ENCODE measurements at places on chromosomes 16 and 17.

DNA sequence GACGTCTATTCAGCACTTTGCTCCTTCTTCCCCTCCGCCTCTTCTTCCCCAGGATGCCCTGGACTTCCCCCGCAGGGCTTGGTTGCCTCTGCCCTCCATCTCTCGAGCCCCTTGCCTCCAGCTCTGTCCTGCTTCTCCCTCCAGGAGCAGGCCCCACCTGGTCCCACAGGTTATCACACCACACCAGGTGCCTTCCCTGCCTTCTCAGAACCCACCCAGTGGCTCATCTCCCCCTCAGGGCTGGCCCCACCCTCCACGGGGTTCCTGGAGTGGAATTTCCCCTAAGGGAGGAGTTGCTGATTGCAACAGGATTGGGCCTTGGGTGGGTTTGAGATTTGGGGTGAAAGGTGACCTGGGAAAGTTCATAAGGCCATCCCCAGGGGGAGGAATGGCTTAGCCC, 49.0 kb upstream of the TAC4 start:
- no peak for DNase-seq

DNA sequence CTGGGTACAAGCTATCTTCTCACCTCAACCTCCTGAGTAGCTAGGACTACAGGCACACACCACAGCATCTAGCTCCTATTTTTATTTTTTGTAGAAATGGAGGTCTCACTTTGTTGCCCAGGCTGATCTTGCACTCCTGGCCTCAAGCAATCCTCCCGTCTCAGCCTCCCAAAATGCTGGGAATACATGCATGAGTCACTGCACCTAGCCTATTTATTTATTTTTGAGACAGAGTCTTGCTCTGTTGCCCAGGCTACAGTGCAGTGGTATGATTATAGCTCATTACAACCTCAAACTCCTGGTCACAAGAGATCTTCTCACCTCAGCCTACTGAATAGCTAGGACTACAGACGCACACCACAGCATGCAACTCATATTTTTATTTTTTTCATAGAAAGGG, 40.1 kb upstream of the RGS9 start:
- no peak for DNase-seq

GRCh38 chr17:27920569-27920968, 27.4 kb upstream of the LYRM9 start:
- no peak for DNase-seq

- no peak for DNase-seq
These were observed 9.3 kb downstream of the HEXIM2 start for GRCh38 chr17:45170931-45171337.

GRCh38 chr16:84339311-84339710, 29.0 kb upstream of the ATP2C2 start:
- no peak for DNase-seq

DNA sequence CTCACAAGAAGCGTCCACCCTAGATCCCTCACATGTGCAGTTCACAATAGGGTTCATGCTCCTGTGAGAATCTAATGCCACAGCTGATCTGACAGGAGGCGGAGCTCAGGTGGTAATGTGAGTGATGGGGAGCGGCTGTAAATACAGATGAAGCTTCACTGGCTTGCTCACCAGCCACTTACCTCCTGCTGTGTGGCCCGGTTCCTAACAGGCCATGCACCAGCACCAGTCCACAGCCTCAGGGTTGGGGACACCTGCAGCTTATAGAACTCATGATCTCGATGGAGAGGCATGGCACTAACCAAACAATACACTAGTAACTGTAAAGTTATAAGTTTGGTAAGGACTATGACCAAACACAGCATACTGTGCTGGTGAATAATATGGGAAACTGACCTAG, 368.0 kb upstream of the CDH5 start:
- DNase-seq, result no peak

- no peak for DNase-seq
These were observed 1.4 kb downstream of the CENPN start for GRCh38 chr16:81008505-81008789.

DNA sequence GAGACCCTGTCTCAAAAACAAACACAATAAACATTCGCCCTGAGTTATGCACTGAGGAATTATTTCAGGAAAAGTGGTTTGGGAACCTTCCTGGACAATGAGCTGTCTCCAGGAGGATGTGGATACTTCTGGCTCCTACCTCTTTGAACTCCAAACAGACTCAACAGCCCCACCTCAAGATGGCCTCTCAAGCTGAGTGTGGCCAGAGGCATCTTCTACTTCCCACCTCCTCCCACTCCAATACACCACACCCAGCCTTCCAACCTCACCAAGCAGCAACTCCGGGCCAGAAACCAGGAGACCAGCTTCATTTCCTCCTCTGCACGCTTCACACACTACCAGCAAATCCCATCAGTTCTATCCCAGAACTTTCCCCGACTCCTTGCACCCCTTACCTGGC, 11.6 kb downstream of the HBQ1 start:
- no peak for DNase-seq

GRCh38 chr16:75862098-75862386, 135.8 kb upstream of the CPHXL start:
- DNase-seq, result no peak

DNA sequence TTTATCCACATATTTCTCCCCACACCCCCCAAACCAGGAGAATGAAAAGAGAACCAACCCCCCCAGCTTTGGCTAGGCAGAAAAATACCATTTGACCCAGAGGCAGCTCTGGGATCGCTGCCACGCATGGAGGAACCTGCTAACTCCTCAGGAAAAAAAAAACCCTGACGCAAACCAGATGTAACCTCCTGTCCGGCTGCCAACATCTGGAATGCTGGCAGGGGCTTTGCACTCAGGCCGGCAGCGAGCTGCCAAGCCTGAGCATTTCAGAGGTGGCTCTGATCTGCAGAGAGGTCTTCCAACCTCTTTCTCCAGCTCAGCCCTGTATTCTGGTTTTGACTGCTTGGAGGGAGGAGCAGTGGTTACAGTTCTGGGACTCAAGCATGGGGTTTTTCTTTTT, 8.2 kb downstream of the IGFBP4 start:
- no peak for DNase-seq

- no peak for DNase-seq
These were observed 573.9 kb downstream of the KCNJ18 start for GRCh38 chr17:22266231-22266630.

GRCh38 chr16:58265480-58266052, 29.3 kb downstream of the PRSS54 start:
- DNase-seq, result no peak

DNA sequence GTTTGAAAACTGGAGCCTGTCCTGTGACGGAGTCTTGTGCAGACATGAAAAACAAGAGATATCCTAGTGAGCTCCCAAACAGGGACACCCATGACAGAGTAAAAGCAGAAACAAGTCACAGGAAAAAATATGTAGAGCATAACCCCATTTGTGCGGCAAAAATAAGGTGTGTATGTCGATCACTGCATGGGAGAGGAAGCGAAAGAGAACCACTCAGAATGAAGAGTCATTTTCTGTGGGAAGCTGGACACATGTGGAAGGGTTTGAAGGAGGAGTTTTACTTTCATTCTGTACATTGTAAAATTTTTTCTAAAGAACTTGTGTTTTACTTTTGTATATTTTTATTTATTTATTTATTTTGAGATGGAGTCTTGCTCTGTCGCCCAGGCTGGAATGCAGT, 72.1 kb downstream of the JPH3 start:
- no peak for DNase-seq

- DNase-seq, result no peak
These were observed 6.9 kb upstream of the WDR59 start for GRCh38 chr16:74991593-74992403.

- DNase-seq, result no peak
These were observed 11.9 kb downstream of the KCNJ12 start for GRCh38 chr17:21388066-21388465.

DNA sequence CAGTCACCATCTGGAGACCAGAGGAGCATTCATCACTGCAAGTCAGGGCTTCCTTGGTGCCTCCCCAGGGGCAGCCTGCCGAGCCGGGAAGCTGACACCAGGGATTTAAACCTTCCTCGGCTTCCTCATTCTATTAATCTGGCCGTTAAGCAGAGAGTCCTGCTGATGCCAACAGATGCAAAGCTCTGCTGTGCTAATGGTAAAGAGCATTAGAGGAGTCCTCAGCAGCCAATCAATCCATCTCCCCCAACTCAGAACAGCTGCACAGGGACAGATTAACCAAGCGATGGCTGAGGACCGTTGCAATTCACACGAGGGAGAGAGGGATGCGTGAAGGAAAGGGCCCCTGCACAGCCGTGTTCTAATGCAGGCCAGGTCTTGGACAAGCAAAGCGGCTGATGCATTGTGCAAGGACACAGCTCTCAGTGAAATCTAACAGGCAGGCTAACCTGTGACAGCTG, 116.6 kb downstream of the XYLT1 start:
- DNase-seq, result no peak

DNA sequence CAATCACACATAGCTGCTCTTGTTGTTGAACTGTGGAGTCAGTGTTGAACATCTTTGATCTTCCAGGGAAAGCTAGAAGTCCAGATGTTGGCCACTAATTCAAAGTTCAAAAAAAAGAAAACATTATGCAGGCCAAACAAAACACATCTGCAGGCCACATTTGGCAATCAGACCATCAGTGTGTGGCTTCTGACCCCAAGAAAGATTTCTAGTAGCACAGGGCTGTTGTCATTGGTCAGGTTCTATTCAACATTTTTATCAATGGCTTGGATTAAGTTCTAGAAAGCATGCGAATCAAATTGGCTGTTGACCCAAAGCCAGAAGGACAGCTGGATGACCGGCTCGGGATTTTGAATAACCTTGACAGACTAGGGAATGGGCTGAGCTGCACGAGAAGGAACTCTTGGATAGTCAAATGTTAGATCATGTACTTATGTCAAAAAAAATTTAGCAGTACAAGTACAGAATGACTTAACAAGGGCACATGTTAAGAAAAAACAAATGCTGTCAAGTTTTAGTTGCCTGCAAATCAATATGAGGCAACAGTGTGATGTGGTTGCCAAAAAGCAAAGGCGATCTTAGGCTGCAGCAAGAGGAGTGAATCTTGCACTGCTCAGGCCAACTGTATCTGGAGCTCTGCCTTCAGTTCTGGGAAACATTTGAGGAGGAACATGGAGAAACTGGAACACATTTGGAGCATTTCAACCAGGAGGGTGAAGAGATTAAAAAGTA, 187.6 kb downstream of the RGS9 start:
- DNase-seq, result no peak

DNA sequence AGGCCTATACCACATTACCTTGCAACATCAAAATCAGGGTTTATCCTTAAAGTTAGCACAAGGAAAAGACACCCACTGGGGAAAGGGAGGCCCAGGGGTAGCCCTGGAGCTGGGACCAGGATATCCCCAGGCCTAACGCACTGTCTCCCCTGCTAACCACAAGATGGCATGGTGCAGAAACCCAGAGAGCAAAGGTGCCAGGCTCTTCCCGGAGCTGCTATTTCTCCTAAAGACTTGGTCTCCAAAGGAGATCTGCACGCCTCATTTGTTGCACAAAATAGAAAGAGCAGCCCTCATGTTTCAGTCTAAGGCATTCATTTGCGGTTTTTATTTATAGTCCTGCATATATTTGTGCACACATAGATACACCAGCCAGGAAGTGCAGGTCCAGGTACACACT, 408.6 kb downstream of the SOX9 start:
- no peak for DNase-seq

GRCh38 chr16:72457243-72457940, 285.4 kb upstream of the PMFBP1 start:
- no peak for DNase-seq

- DNase-seq, result no peak
These were observed 4.8 kb upstream of the SOCS3 start for GRCh38 chr17:78364436-78365281.

DNA sequence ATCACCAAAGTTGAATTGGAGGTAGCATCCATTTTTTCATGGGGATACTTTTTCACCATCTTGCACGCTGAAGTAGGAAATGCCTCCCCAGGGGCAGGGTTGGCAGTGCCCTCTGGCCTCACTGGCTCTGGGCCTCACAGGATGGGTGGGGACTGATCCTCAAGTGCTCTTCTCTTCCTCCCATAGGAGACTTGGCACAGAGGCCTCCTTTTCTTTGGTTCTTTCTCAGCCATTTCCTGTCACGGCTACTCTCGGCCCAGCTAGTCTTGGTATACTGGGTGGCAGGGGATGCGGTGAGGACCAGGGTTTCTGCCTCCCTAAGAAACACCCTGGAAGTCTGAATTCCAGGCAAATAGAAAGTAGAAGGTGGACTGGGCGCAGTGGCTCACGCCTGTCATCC, 58.2 kb downstream of the PECAM1 start:
- DNase-seq, result no peak

DNA sequence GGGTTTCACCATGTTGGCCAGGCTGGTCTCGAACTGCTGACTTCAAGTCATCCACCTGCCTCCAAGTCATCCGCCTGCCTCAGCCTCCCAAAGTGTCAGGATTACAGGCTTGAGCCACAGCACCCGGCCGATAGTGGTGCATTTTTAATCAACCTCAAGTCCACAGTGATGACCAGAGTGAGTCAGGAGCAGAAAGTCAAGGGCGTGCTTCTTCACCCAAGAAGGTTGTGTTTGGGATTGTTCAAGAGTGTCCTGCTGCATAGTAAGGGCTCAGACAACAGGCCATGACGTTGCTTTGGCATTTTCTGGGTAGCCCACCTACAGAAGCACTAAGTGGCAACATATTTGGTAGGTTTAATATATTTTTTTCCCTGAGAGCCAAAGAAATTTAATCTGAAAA, 108.3 kb upstream of the FAM20A start:
- DNase-seq, result no peak

- DNase-seq, result no peak
These were observed 100.4 kb upstream of the FA2H start for GRCh38 chr16:74874912-74875546.

- DNase-seq, result no peak
These were observed 6.3 kb downstream of the GAN start for GRCh38 chr16:81321039-81321438.

GRCh38 chr17:27356091-27356705, 62.3 kb downstream of the WSB1 start:
- DNase-seq, result no peak

DNA sequence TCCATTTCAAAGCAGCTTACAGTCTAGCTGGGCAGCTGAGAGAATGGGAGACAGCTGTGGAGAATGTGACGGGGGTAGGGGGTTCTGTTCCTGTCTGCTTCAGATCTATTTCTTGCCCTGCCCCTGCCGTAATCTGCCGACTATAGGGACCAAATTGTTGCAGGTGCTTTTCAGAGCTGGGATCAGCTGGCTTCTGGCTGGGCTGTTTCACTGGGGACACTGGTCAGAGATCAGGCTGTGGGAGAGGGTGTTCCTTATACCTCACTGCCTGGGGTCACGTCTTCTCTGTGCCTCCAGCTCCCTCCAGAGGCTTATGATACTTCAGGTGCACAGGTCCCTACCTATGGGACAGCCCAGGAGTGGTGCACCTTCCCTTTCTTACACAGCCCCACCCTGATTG, 514.9 kb upstream of the GOT2 start:
- no peak for DNase-seq

DNA sequence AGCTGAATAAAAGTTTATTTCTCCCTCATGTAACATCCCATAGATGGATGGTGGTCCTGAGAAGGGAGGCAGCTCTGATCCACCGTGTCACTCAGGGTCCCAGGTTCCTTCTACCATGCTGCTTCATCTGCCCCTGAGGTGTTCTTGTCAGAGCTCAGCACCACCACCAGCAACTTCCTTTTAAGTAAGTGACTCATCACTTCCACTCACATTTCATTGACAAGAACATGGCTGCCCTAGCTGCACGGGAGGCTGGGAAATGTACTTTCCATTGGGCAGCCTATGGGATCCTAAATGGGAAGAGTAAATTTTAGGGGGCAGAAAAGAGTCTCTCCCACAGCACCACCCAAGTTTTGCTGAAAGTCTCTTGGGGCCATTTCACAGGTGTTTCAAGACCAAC, 134.7 kb downstream of the USP31 start:
- DNase-seq, result no peak
